ENCODE measurements at places on chromosomes 16 and 17.

GRCh38 chr16:23140107-23140506 lies 9.1 kb downstream of the USP31 start:
- DNase-seq = no peak

- no peak for DNase-seq
Measured at GRCh38 chr17:28899212-28899815, 1.8 kb upstream of the FLOT2 start.

DNA sequence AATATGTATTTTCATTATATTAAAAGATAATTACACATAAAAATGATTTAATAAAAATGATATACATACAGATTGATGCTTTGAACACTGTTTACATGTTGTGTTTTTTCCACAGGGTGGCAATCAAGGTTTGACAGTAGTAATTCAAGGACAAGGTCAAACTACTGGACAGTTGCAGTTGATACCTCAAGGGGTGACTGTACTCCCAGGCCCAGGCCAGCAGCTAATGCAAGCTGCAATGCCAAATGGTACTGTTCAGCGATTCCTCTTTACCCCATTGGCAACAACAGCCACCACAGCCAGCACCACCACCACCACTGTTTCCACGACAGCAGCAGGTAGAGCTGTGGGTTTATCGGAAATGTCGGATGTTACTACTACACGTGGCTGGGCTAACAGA lies 52.2 kb downstream of the C17orf58 start:
- DNase-seq = no peak

GRCh38 chr17:31722251-31723056 lies 136.6 kb downstream of the COPRS start:
- no peak for DNase-seq

- DNase-seq = peak; percentile 51
Measured at GRCh38 chr16:1310832-1311200, 1.4 kb downstream of the UBE2I start.

DNA sequence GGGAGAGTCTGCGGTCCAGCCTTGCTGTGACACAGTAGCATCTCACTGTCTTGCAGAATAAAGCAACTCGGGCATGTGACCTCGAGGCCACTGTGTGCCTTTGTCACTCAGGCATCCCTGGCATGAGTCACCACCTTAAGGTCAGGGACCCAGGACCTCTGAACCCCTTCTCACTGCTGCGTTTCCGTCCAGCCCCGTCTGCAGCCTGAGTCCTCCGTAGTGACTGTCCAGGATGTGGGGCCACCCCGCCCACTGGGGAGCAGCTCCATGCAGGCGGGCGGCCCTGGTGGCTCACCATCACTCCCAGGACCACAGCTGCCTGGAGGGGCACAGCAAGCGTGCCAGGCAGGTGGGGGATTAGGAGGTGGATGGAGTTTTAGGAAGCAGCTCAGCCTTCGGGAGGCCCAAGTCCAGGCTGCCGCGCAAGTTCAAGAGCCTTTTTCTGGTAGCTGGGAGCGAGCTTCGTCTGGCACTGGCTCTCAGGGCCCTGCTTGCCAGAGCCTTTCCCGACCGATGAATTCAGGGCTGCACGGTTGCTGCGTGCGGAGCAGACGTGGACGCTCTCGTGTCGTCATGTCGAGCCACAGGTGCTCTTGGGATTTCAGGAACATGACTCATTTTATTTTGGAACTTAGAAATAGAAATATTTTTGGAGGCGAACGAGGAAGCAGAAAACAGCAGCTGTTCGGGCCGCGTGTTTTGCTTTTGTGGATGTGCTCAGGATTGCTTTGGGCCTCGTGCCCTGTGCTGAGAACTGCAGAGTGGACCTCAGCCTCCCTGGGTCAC lies 16.8 kb downstream of the KCTD5 start:
- DNase-seq = no peak

DNA sequence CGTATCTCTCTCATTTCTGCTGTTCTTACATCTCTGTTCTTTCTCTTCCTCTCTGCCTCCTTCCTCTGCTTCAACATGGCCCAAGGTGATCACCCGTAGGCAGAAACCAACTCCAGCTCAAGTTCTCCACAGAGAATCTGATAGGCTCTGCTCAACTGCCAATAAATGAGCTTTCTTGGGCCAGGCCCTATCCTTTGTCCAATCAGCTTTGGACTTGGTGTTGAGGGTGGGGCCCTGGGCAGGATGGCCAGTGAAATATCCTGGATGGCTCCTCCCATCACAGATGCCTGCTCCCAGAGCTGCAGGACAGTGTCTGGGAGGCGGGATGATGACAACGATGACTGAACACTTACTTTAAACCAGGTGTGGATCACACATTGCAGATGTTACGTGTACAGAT lies 17.4 kb upstream of the BRD7 start:
- no peak for DNase-seq

DNA sequence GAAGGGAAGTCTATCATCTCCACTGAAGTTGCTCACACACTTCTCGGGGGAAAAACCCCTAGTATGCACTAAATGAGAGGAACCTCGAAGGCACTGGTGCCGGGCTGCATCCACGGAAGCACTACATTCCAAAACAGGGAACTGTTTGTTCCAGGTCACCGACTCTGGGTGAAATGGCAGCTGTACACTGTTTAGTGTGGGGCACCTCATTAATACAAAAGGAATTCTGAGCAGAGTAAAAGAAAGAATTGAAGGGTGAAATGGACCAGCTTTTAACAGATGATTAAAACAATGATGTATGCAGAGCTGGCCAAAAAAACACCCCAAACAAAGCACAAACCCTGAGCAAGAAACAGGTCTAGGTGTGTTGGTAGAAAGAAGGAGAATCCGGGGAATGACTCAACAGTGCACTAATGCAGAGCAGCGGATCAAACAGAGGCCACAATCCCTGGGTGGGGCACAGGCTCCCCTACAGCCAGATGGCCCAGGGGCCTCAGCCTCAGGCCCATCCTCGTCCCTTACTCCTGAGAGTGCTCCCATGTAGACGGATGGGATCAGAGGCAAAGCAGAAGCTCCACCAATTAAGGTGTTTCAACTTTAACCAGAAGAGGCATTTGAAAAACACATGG lies 161.5 kb downstream of the ZFHX3 start:
- DNase-seq = no peak

DNA sequence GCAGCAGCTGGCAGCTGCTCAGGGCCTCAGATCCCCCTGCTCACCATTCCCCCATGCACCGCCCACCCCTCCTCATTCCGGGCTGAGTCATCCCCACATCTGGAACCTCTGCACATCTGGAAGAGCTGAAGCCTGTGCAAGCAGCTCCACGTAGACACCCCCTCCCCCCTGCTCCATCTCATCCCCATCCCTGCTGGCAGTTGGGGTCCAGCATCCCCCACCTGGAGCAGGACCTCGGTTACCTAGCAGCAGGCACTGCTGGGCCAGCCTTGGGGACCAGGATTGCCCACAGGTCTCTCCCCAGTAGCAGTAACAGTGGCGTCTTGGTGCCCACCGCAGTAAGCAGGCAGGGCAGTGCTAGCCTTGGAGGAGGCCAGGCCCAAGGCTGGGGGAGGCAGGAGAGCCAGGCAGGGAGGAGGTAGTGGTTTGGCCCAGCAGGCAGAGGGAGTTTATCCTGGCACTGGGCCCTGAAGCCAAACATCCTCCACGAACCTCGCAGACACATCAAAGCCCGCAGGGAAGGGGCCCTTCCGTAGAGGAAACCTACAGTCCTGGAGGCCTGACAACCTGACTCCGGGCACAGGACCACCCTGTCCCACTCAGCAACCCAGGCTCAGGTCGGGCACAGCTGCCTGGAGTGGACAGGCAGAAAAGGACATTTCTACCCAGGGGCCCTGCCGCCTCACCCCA lies 7.7 kb upstream of the TMEM92 start:
- no peak for DNase-seq

DNA sequence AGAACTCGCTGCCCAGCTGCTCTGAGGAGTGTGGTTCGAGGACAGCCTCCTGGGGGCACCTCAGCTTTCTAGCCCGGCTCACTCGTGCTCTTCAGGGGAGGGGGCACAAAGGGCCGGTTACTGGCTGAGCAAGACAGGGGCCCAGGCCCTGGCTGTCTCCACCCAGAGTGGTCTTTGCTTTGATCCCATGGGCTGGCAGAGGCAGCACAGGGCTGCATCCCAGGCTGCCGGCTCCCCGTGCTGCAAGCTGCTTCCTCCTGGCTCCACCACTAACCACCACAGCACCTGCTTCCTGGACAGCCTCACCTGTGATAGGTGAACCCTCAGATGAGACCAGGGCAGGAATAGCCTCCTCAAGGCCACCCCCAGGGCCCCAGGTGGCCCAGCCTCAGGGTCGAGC lies 6.8 kb downstream of the SPPL2C start:
- no peak for DNase-seq

DNA sequence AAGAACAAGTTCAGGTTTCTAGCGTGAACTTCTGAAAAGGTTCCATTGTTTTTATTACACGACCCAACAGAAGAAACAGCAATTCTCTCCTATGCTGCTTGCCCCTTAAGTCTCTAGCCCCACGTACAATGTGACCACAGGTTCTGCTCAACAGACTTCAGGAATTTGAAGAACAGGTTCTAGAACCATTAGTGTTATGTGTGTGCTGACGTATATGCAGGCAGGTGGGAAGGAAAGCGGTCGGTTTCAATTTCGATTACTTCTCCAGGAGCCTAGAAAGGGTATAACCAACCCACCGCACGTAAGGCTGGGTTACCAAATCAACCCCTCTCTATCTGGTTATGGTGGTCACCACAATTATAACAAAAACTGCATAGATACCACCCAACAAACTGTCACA lies 39.4 kb downstream of the XPO6 start:
- no peak for DNase-seq

- no peak for DNase-seq
Measured at GRCh38 chr16:57529391-57530103, 6.8 kb downstream of the CCDC102A start.

DNA sequence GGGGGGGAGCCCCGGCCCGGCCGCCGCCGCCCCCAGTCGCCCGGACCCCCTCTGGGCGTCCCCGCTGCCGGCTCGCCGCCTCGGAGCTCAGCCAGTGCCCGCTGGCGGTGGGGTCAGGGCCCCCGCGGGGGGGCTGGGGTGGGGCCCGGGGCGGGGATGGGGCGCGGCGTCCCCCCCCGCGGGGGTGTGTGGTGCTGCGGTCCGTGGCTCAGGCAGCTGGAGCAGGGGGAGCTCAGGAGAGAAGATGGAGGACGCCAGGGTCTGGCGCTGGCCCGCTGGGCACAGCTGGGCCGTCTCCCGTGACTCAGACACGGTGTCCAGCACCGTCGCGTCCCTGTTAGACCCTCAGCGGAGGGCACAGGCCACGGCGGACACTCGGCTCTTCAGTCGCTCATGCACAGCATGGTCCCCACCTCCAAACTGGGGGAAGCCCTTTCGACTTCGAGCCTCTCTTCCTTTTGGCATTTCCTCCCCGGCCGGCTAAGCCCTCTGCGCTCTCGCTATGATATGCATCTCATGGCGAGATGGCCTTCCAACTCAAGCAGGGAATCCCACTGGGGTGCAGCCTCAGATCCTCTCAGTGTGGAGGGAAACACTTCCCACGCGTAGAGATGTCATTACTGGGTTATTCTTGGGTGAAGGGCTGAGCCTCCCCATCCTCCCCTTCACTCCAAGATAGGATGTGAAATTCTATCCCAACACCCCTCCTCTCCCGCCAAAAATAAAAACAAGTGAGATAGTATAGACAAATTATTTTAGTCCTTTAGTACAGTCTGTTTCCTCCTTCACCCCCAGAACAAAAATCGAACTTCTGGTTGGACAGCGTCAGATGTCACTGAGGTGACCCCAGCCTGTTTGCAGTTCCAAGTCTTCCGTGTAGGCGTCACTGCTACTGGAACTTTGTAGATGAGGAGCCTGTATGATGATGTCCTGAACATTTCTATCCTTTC lies 522 bp upstream of the VEZF1 start:
- DNase-seq = peak; percentile 90

- DNase-seq = peak; percentile 38
Measured at GRCh38 chr17:21034340-21035235, 8.2 kb downstream of the USP22 start.

DNA sequence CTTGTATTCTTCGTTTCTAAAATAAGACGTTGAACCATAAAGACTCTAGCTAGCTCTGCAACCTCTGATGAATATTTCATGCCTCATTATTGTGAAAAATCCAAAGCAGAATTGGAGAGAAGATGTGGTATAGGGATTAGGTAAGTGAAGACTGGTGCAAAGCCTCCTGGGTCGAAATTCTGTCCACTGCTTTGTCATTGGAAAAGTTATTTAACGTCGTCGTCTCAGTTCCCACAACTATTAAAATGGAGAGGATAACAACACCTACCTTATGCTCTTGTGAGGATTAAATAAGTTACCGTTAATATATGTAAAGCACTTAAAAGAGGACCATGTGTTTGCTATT lies 1.4 kb upstream of the PRPSAP2 start:
- DNase-seq = no peak

DNA sequence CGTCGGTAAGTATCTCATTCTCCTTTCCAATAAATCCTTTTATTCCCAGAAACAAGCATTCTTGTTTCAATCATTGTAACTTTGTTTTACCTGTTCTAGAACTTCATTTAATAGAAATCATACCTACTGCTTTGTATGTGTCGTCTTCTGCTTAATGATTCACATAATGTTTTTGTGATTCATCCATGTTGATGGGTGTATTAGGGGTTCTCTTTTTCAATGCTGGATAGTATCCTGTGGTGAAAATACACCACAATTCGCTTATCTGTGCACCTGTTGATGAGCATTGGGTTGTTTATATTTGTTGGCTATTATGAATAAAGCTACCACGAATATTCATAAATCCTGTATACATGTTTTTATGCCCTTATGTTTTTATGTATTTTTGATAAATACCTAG lies 703.2 kb downstream of the MAF start:
- no peak for DNase-seq

DNA sequence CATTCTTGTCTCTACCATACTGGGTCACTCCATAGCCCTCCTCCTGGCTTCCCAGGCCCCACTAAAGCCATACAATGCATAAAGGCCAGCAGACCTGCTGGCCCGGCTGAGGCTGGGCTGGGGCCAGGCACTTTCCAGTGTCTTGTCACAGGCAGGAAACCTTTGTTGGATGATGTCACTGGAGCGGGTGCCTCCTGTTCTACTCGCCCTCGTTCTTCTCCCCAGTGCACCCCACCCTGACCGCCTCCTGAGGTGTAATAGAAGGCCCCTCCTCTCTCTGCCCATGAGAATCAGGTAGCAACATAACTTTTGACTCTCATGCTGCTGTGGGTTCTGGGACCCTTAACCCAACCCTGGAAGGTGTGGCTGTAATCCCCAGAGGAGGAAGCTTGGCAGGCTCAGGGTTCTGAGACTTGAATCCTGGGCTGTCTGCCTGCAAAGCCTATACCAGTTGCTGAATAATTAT lies 54.2 kb upstream of the IL34 start:
- DNase-seq = no peak

DNA sequence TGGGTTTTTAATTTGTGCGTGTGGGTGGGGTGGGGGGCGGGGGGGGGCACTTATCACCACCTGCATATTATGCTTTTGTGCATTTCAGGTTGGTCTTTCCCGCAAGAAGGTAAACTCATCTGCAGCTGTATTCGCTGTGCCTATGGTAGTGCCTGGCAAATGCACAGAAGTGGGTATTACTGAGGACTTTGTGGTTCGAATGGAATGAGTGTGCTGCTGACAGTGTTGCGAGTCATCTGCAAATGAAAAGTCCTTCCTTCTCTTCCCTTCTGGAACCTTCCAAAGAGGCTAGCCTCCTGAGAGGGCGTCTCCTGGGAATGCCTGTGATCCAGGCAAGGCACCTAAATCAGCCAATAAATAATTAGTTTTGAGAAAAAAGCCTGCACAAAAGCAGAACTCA lies 532.9 kb downstream of the MAF start:
- no peak for DNase-seq

- no peak for DNase-seq
Measured at GRCh38 chr17:39177256-39177655, 11.3 kb upstream of the ARL5C start.

All from germinal center (tissue), 1 donor.